T-helper 1 cell (primary cell): ENCODE measurements at places on chromosomes 7 and 10.

DNA sequence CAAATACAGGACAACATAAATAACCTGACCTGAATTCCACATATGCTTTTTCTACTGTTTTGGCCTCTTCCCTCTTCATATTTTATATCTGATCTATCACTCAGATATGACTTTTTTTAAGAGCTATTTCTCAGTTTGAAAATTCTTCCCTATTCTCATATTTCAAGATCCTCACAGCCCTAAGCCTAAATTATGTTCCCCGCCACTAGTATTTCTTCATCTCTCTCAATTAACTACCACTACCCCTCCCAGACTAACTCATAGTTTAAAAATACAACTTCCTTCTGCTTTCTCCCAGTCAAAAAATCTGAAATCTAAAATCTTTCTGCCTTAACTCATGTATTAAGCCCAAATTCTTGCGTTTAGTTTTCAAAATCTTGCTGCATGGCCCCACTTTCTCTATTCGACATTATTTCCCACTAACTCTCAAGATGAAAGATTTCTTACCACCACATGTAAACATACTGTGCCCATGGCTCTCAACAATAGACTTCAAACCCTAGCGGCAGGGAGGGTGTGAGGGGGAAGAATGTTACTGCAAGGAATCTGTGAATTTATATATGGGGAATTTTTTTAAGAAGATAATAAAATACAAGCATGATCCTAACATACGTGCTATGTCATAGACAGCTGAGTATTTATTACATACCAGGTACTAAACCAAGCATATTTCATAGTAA, 64.6 kb downstream of the TFEC start:
- no peak for DNase-seq

- no peak for DNase-seq
These were observed 248.9 kb downstream of the FOXP2 start for GRCh38 chr7:114663502-114663901.

DNA sequence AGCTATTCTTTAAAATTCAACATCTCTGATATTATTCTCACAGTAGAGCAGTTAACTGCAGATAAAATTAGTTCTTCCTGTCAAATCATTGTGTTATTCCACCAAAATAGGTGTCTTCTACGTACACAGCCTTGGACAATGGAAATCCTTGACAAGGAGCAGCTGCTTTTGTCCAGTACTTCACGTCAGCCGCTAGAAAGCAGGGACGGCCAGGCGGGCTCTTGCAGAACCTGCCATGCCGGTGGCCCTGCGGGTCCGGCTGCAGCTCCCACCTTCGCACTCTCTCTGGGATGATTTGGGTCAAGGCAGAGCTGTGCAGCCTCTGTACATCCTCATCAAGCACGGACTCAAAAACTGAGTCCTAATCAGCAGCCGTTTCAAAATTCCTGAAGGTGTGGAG, 2.2 kb upstream of the FOXI2 start:
- no peak for DNase-seq

- DNase-seq = no peak
These were observed 19.7 kb upstream of the FKBP9 start for GRCh38 chr7:32937344-32938174.

DNA sequence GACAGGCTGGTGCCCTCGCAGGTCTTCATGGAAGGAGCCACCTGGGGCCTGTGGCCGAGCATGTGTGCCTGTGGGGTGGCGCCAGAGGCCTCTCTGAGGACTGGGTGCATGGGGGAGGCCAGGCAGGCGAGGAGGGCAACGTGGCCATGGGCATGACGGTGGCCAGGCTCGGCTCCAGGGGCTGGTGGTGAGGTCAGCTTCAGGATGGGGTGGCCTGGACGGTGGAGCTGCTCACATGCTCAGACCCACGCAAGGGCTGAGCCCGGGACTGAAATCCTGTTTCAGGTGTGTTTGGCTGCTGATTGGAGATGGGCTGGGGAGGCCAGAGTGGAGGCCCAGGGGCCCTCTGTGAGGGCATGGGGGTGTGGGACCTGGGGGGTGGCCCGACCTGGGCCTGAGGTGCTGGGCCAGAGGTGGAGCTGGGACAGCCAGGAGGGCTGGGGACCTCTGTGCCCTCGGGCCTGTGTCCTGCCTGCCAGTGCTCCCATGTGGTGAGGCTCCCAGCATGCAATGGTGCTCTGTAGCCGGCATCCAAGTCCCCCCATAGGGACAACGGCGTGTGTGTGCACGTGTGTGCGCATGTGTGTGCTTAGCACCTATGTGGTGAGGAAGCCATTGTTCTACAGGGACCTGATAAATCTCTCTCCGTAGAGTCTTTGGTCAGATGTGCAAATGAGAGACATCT, 71.1 kb downstream of the INPP5A start:
- DNase-seq = no peak

GRCh38 chr10:96910488-96911395, 78.6 kb downstream of the LCOR start:
- DNase-seq = no peak

GRCh38 chr10:23918839-23919238, 290.1 kb upstream of the KIAA1217 start:
- DNase-seq = no peak

DNA sequence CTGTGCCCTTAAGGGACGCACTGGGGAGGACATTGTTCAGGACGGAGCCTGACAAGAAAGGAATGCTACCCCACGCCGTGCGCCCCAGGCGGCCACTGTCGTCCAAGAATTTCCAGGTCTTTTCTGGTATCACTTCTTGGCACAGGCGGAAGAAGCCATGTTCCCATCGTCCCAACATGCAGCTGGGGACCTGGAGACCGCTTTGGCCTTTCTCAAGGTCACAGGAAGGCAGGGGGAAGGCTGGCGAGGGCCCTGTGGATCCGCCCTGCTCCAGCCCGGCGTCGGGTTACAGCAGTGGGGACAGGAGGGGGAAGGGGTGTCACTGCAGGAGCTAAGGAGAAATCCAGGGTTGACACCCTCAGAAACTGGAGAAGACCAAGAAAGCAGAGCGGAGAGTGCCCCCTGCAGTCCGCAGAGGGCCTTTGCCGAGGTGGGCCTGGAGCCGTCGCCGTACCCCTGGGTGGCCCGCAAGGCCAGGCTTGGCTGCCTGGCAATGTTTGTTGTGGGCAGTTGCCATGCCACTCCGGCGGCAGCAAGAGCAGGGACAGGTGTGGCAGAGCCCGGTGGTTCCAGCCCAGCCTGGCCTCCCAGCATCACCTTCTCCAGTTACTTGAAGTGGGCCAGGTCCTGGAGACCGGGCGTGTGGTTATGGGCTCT, 104.1 kb downstream of the LHPP start:
- no peak for DNase-seq

- DNase-seq = no peak
These were observed 16.5 kb downstream of the BTBD16 start for GRCh38 chr10:122287570-122287969.

- DNase-seq = no peak
These were observed 81.6 kb downstream of the ARHGAP22 start for GRCh38 chr10:48523212-48523819.
